Effector memory CD8-positive, alpha-beta T cell (primary cell): ENCODE measurements at places on chromosomes 1 and 21.
A peak's percentile ranks its signal among the peaks of the same experiment; 100 is the strongest.

- DNase-seq = no peak
- H3K36me3 ChIP-seq = peaks cover 35% of the 10 kb centered on the region
- no peak overlapping the region for H3K27ac ChIP-seq
- peaks cover 46% of the 10 kb centered on the region for H3K4me1 ChIP-seq
- H3K4me3 ChIP-seq = no peak overlapping the region
These were observed 23.1 kb downstream of the USP48 start for GRCh38 chr1:21759818-21760217.

GRCh38 chr1:116918714-116919357 is 9.1 kb downstream of the PTGFRN start:
- no peaks in the 10 kb centered on the region for H3K36me3 ChIP-seq
- H3K4me3 ChIP-seq = no peak overlapping the region
- DNase-seq = no peak
- no peak overlapping the region for H3K27ac ChIP-seq
- peaks cover 3% of the 10 kb centered on the region for H3K4me1 ChIP-seq

DNA sequence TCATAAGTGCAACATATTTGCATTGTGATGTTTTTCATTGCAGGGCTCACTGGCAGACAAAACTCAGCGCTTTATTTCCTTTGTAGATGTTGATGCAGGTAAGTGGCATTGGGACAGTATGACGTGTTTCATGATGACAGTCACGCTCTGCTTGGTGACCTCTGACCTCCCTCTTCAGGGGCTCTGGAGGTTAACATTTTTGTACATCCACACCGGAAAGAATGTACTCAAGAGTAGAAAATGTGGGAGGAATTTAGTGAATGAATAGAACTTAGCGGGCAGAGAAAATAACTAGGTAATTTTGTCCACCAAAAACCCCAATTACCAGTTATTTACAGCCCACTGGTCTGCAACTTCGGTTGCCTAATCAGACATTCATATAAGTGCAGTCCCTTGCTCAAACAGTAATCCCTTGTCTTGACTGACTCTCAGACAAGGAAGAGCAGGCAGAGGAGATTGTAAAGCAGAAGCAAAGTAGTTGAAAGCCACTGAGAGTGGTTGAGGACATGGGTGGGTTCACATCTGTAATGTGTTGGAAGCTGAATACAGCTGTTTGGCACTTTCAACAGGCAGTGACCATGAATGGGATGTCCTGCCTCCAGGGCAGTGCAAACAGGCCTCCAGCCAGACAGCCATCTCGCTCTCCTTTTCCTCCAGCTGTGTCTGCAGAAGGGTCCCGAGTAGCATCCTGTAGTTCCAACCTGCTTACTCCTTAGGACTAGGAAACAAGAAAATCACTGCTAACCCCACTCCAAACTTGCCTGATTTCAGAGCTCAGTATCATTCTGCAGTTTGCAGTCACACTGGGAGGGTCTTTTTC is 188.9 kb downstream of the NRIP1 start:
- H3K4me3 ChIP-seq = no peak overlapping the region
- H3K4me1 ChIP-seq = no peaks in the 10 kb centered on the region
- H3K36me3 ChIP-seq = no peaks in the 10 kb centered on the region
- peaks cover 2% of the 10 kb centered on the region for H3K27me3 ChIP-seq
- DNase-seq = no peak

DNA sequence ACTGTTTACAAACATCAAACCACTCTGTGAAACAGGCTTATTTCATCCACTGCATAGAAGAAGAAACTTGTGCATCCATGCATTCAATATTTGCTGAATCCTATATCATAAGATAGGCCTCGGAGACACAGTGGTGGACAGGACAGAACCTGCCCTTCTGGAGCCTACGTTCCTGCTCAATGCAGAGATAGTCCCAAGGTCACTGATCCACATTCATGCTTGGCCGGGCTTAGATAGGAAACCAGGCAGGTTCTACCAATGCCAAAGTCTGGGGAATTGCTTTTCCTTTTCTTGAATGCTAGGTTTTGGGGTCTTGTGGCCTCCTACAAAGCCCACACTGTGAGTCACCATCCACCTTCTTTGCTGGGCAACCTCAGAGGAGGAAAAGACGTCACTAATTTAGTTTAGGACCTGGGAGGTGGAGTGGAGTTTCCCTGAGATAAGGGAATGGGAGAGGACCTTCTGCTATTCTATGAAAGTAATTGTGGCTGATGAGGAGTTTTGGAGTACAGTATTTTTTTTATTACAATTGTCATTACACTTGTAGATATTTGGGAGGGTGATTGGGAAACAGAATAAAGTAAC is 99.7 kb upstream of the CD34 start:
- peaks cover 7% of the 10 kb centered on the region for H3K27me3 ChIP-seq
- H3K4me3 ChIP-seq = no peak overlapping the region
- no peak overlapping the region for H3K27ac ChIP-seq
- H3K36me3 ChIP-seq = peaks cover 3% of the 10 kb centered on the region
- no peaks in the 10 kb centered on the region for H3K4me1 ChIP-seq

DNA sequence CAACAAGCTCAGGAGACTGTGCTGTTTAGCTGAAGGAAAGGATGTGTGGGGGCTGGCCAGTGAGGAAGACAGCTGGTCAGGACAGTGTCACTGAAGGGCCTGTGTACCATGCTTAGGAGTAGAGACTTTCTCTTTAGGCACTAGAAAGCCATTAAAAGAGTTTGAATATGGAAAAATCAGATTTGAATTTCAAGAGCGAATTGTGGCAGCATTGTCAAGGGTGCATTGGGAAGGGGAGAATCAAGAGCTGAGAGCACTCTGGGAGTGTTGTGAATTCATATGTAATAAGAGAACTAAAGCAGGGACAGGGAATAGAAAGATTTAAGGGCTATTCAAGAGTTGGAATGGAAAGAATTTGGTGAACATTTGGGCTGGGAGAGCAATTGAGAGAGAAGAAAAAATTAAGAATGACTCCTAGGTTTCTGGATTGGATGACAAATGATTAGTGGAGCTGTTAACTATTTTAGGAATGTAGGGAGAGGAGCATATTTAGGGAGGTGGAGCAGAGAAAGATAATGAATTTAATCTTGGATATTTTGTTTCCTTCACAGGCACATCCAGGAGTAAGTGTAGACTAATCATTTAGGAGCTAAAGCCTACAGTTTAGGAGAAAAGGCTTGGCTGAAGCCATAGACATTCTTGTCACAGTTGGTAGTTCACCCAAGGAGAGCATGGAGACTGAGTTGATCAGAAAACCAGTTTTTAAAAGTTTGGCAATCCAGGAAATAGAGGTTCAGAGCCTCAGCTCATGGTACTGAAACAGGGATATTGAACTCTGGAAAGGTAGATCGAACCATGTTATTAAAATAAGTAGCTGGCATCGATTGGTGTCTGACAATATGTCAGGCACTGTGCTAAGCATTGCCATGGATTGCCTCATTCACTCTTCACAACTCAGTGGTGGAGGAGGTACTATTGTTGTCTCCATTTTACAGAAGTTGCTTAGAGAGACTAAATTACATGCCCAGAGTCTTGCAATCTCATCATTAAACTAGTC is 23.1 kb upstream of the TOR3A start:
- no peak for DNase-seq
- peaks cover 16% of the 10 kb centered on the region for H3K36me3 ChIP-seq
- no peaks in the 10 kb centered on the region for H3K4me1 ChIP-seq
- no peak overlapping the region for H3K27ac ChIP-seq
- H3K4me3 ChIP-seq = no peak overlapping the region

DNA sequence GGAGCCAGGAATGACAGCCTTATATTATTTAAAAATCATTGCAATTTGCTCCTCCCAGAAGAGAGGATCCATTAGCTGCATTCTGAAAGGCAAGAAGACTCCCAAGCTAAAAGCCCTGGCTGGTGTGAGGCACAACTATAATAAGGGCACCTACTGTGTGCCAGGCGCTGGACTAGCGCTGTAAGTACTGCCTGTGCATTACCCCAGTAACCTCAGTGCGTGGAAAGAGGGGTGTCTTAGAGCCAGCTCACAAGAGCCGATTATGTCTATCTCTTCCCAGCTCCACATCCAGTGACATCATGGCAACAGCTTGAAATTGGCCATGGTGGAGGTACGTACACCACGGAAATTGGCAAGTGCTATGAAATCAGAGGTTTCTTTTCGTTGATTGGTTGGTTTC is 141.7 kb upstream of the IRF2BP2 start:
- H3K4me3 ChIP-seq = no peak overlapping the region
- no peaks in the 10 kb centered on the region for H3K36me3 ChIP-seq
- no peak for DNase-seq
- H3K27me3 ChIP-seq = no peaks in the 10 kb centered on the region
- H3K4me1 ChIP-seq = peaks cover 2% of the 10 kb centered on the region

- no peaks in the 10 kb centered on the region for H3K36me3 ChIP-seq
- H3K4me1 ChIP-seq = no peaks in the 10 kb centered on the region
- H3K4me3 ChIP-seq = no peak overlapping the region
These were observed 1.9 kb upstream of the OR13G1 start for GRCh38 chr1:247681288-247681897.

GRCh38 chr1:206464456-206464964 is 5.8 kb upstream of the IKBKE start:
- H3K27me3 ChIP-seq = no peaks in the 10 kb centered on the region
- no peak overlapping the region for H3K4me3 ChIP-seq
- peaks cover 34% of the 10 kb centered on the region for H3K4me1 ChIP-seq

DNA sequence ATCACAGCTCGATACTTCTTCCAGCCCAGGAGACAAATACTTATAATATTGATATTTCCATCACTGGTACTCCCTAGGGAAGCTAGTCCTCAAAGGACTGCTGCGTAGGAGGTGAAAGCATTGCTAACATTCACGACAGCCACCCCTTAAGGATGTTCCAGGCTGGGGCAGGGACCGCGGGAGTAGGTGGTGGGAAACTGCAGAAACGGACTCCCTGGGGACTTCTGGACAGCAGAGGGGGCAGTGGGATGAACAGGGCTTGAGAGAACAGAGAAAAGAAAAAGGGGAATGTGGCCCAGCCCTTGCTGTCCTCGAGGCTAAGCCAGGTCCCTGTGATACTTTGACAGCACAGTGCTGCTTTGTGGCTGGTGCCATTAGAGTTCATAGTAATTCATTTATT is 108.0 kb downstream of the HMGB4 start:
- H3K36me3 ChIP-seq = no peaks in the 10 kb centered on the region
- no peak for DNase-seq
- no peak overlapping the region for H3K4me3 ChIP-seq
- no peaks in the 10 kb centered on the region for H3K4me1 ChIP-seq
- peaks cover 33% of the 10 kb centered on the region for H3K27me3 ChIP-seq
- no peak overlapping the region for H3K27ac ChIP-seq

DNA sequence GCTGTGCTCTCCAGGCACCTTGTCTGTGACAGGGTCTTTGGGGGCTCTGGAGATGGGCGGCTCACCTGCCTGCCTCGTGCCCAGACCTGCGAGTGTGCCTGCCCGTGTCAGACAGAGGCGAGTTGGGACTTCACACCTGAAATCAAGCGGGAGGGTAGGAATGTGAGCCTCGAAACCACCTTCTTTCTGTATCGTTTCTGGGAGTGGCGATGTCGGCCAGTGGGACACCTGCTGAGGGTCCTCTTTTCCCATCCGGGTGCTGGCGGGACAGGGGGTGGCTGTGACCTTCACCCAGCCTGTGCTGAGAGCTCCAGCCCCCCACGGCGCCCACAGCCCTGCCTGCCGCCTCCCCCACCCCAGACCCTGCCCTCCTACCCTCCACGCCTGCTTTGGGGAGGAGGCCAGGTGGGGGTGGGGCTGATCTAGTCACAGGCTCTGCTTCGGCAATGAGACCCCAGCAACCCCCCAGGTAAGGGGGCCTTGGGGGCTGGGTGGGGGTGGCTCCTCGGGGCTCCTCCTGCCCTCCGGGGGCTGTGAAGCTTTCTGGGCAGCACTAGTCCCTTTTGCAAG is 15.6 kb upstream of the FAAP20 start:
- no peak for DNase-seq
- no peak overlapping the region for H3K27ac ChIP-seq
- H3K4me3 ChIP-seq = no peak overlapping the region
- peaks cover 9% of the 10 kb centered on the region for H3K36me3 ChIP-seq
- H3K4me1 ChIP-seq = no peaks in the 10 kb centered on the region

GRCh38 chr1:56447823-56448222 is 131.5 kb downstream of the PLPP3 start:
- no peak overlapping the region for H3K27ac ChIP-seq
- no peaks in the 10 kb centered on the region for H3K27me3 ChIP-seq
- H3K4me1 ChIP-seq = no peaks in the 10 kb centered on the region
- DNase-seq = no peak

GRCh38 chr1:222243902-222244301 is 304.0 kb downstream of the HHIPL2 start:
- H3K36me3 ChIP-seq = no peaks in the 10 kb centered on the region
- no peaks in the 10 kb centered on the region for H3K4me1 ChIP-seq
- no peak overlapping the region for H3K4me3 ChIP-seq
- DNase-seq = no peak

DNA sequence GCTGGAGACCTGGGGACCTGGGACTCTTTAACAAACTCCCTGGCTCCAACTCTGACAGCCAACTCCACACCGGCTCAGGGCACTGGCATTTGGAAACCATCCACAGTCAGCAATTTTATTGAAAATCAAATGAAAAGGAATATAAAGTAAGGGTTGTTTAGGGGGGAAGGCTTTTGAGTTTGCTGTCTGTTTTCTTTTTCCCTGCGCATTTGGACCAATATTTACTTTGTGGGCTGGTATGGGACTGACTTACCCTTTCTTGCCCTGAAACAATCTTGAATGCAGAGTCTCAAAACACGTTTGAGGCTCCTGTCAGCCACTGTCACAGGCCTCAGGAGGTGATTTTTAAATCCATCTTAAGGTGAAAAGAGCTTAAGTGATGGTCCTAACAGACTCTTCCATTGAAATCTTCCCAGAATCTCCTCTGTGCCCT is 15.4 kb upstream of the EFHD2 start:
- H3K4me1 ChIP-seq = peaks cover 4% of the 10 kb centered on the region
- H3K27me3 ChIP-seq = no peaks in the 10 kb centered on the region
- H3K27ac ChIP-seq = peak overlapping the region; percentile 2
- no peak overlapping the region for H3K4me3 ChIP-seq
- peaks cover 2% of the 10 kb centered on the region for H3K36me3 ChIP-seq
- no peak for DNase-seq

GRCh38 chr1:115164484-115164883 is 75.2 kb upstream of the TSPAN2 start:
- H3K4me3 ChIP-seq = no peak overlapping the region
- H3K36me3 ChIP-seq = no peaks in the 10 kb centered on the region
- no peak for DNase-seq
- no peaks in the 10 kb centered on the region for H3K4me1 ChIP-seq
- peaks cover 23% of the 10 kb centered on the region for H3K27me3 ChIP-seq
